ENCODE measurements at places on chromosomes 4 and X.

DNA sequence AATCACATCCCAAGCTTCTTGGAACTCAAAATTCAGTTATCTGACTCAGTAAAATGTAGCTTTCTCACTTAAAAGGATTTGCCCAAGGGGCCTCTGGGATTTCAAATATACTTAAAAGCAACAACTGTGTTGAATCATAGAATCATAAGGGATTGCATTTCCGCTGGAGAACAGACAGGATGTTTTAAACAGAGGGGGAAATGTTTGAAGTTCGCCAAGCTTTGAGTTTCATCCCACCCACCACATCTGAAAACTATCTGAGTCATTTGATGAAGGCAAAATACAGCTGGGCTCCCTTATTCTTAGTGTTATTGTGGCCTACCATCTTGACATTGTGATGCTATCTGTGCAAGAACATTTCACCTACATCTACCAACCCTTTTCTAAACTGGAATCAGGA is 73.5 kb downstream of the PPP1R2C start:
- DNase-seq = no peak

GRCh38 chr4:128525992-128526630 is 238.5 kb upstream of the PGRMC2 start:
- DNase-seq = no peak

- DNase-seq = no peak
Observed at GRCh38 chr4:57320849-57321248, 210.7 kb upstream of the IGFBP7 start.

DNA sequence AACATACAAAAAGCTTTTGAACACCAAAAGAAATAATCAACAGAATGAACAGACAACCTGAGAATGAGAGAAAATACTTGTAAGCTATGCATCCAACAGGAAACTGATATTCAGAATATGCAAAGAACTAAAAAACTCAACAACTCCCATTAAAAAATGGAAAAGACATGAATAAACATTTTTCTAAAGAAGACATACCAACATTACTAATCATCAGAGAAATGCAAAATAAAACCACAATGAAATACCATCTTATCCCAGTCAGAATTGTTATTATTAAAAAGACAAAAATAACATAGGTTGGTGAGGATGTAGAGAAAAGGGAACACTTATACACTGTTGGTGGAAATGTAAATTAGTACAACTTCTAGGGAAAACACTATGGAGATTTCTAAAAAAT is 1161.9 kb downstream of the PCDH19 start:
- DNase-seq = no peak

GRCh38 chr4:108116423-108117168 is 52.1 kb downstream of the LEF1 start:
- DNase-seq = no peak

- no peak for DNase-seq
Observed at GRCh38 chr4:107166873-107167450, 130.8 kb upstream of the DKK2 start.

DNA sequence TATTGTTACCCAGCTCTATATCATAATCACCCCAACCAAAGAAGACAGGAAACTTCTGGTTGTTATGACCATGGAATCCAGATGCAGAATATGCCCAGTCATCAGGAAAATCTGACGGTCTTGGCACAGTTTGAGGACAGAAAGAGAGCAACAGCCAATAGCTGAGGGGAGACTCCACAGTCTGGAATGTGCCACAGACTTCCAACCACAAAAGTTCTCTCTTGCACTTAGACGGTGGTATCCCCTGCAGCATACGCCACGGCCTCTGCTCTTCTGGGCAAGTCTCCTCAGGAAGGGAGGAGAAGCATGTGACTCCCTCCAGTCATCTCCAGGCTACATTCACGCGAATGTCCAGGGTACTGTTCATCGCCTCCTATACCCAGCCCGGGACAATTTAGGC is 18.4 kb downstream of the ZNF827 start:
- DNase-seq = peak; percentile 74

GRCh38 chr4:35463251-35463952 is 780.9 kb downstream of the ARAP2 start:
- no peak for DNase-seq

- no peak for DNase-seq
Observed at GRCh38 chr4:87093443-87094123, 126.8 kb downstream of the KLHL8 start.

- DNase-seq = no peak
Observed at GRCh38 chr4:14182148-14182547, 554.6 kb upstream of the BOD1L1 start.

DNA sequence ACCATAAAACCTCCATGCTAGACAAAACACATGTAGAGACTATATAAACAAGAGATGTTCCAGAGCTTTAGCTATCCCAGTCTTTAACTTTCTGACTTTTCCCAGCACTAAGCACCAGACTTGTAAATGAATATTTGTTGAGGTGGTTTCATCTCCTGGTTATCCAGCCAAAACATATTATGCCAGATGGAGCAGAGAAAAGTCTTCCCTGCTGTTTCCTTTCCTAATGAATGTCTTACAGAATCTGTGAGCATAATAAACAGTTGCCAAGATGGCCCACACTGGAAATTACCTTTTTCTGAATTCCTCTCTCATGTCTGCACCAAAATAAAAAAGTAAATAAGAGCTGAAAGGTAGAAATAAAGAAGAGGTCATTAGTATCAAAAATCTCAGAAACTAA is 159.2 kb downstream of the TECRL start:
- DNase-seq = no peak

- DNase-seq = no peak
Observed at GRCh38 chrX:153880440-153880815, 5.5 kb downstream of the L1CAM start.

- DNase-seq = peak; percentile 49
Observed at GRCh38 chr4:139175646-139176301, 1.2 kb downstream of the ELF2 start.
